ENCODE measurements at places on chromosomes 1 and 21.

- DNase-seq = no peak
These were observed 37.6 kb downstream of the MATN1 start for GRCh38 chr1:30685796-30686165.

DNA sequence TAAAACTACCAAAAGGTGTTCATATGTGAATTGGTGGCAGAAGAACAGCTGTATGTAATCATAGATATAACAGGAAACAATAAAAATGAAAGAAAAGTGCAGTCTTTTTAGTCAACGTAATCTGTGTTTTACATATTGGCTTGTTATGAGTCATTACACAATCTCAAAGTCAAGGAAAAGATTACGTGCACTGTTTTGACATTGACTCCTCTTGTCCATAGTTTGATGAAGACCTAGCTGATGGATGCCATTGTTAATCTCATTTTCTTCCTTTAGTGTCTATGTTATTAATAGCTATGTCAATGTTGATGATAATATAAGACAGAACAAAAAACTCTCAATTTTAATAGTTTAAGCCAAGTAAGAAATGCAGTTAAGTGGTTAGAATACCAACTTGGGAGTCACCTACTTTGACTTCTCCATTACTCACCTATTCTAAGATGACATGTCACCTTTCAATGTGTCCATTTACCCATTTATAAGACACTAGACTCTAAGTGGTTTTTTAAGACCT, 84.5 kb upstream of the SAMSN1 start:
- DNase-seq = no peak

DNA sequence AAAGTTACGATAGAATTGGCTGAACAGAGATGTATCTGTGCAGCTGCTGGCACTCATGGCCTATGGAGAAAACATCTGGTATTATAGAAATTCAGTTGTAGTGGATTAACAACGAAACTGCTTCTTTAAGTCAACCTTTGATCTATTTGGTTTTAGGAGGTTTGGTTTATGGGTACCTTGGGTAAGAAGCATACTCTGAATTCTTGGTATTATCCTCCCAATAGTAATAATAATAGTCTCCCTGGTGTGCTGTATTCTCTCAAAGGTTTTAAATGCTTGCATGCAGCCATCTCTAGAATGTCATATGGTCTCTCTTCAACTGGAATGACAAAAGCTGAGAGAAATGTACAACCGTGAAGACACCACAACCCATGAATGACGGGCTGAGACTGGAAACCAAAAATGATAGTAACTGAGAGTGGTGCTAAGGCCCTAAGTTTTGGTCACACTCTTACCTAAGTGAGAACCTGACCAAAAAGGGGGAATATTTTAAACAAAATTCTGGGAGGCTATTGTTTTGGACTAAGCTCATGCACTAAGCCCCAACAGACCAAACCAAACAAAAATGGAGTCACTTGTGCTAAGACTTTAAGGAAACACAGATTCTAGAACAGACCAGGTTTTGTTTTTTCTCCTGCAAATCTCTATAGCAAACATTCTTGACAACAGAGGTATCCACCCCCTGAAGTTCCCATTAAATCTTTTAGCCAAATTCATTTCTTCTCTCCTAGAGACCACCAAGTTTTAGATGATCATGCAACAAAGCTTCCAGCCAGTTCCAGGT, 17.6 kb upstream of the TMEM61 start:
- DNase-seq = no peak

- DNase-seq = no peak
These were observed 31.3 kb upstream of the JUN start for GRCh38 chr1:58815069-58815685.

- DNase-seq = no peak
These were observed 9.8 kb upstream of the FNBP1L start for GRCh38 chr1:93437976-93438605.

GRCh38 chr1:184298440-184299405, 88.1 kb upstream of the C1orf21 start:
- no peak for DNase-seq

- DNase-seq = no peak
These were observed 80.7 kb downstream of the NDUFS5 start for GRCh38 chr1:39106801-39107327.

DNA sequence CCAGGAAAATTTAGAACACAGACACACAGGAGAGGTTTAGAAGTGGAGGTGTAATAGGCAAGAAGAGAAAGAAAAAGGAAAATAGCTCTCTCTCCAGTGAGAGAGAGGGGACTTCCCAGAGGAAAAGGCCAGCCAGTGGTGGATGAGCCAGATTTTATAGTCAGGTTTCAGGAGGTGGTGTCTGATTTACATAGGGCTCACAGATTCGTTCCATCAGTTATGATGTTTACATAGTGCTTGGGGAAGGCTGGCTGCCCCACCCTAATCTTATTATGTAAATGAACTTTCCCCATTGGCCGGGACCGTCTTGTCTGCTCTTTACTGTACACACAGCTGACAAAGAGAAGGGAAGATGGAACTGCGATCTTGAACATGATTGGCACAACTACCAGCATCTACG, 797.3 kb downstream of the PLA2G4A start:
- DNase-seq = no peak

- DNase-seq = no peak
These were observed 27.8 kb downstream of the ZBTB17 start for GRCh38 chr1:15948091-15948591.

GRCh38 chr1:78334952-78335351, 155.8 kb upstream of the PTGFR start:
- DNase-seq = no peak

GRCh38 chr1:41698916-41699860, 214.7 kb upstream of the EDN2 start:
- no peak for DNase-seq

DNA sequence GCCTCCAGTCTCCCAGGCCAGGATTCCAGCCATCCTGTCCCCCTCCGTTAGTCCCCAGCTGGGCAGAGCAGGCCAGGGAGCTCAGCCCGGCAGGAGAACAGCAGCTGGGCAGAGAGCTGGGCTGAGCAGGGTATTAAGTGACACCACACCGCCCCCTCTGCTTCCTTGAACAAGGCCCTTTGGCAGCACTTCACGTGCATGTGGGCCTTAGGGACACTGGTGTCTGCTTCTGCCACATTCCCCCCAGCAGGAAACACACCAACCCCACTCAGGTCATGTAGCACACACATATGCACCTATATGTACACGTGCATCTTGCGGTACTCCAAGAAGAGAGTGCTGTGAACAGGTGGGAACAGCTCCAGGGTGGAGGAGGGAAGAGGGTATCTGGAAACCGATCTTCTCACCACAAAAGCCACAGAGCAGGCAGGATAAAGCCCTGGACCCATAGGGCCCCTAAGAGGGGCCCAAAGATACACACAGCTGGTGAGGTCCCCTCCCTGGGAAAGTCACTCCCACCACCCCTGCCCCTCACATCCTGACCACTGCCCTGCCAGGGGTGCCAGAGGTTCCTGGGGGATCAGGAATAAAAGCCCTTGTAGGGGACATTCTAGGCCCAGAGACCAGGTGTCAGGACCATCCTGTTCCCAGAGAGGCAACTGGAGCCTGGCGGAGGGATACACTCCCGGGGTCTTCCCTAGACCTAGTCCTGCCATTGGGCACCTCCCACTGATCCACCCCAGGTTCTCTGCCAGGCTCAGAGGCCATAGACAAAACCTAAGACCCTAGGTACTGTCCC, 4.5 kb downstream of the EPHA2 start:
- DNase-seq = no peak

- no peak for DNase-seq
These were observed 30.9 kb downstream of the RGS5 start for GRCh38 chr1:163171826-163172225.

DNA sequence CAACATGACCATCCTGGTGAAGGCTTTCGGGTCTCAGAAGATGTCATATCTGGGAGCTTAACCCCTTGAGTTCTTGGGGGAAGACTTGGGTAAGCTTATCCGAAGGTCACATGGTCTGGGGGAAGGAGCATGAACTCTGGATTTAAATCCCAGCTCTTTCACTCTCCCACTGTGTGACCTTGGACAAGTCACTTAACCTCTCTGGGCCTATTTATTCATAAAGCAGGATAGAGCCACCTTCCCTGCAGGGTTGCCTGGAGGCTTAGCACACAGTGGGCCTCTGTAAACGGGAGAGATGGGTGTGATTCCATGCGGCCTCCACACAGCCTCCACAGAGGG, 8.2 kb upstream of the ARHGEF10L start:
- no peak for DNase-seq

GRCh38 chr1:164765992-164766720, 207.2 kb downstream of the PBX1 start:
- DNase-seq = no peak

- no peak for DNase-seq
These were observed 6.4 kb upstream of the SMPDL3B start for GRCh38 chr1:27928216-27928954.

DNA sequence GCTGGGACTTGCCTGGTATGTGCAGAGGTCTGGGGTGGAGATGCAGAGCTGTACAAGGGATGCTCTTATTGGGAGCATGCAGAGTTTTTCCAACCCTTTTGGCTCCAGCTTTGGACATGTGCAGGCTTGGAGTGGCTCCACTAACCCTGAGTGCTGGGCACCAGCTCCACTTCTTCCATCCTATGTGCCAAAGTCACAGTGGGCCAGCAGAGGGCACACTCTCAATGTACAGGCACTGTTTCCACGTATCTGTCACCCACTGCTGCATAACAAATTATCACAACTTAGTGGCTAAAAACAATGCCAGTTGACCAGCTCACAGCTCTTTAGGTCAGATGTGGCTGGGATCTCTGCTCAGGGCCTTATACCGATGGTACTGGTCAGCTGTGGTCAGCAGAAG, 631.8 kb downstream of the AJAP1 start:
- peak; percentile 21 for DNase-seq

GRCh38 chr1:160164121-160164520, 12.7 kb downstream of the ATP1A4 start:
- no peak for DNase-seq

DNA sequence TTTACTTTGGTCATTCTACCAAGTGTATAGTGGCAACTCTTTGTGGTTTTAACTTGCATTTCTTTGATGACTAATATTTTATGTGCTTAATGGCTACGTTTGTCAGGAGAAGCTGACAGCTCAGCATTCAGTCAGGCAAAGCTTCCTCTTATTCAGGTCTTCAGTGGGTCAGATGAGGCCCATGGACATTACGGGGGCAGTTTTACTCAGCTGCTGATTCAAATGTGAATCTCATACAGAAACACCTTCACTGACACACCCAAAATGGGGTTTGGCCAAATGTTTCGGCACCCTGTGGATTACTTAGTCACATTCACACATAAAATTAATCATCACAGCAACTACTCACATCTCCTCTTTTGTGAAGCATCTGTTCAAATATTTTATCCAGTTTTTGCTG, 104.9 kb upstream of the PLD5 start:
- DNase-seq = no peak

DNA sequence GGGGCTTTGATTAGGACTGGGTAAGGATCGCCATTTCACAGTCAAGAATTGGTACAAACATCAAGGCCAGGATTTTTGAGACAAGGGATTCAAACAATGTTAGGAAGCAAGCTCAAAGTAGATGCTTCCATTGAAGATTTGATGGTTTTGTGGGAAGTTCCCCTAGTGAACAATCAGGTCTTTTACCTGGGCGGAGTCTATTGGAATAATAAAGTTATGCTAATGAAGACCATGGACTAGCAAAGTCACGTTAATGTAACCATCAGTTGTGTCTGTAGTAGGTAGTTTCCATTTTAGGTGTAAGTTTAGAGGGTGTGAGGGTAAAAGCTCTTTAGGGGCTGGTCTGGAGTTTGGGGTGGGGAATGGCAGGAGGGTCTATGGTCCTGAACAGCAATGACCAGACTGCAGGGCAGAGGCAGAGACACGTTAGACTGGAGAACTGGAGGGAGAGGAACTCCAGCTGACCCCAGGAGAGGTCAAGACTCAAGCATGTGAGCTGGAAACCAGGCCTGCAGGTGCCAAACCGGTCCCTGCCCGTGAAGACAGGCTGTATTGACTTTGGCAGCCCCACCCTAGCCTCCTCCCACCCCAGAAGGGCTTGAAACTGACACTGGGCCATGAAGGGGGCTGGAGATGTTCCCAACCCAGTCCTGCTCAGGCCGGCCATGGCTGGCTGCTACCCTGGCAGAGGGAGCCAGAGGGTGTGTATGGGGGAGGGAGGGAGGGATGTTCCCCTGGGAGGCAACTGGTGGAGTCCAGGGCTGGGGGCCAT, 36.0 kb upstream of the GPR37L1 start:
- no peak for DNase-seq

DNA sequence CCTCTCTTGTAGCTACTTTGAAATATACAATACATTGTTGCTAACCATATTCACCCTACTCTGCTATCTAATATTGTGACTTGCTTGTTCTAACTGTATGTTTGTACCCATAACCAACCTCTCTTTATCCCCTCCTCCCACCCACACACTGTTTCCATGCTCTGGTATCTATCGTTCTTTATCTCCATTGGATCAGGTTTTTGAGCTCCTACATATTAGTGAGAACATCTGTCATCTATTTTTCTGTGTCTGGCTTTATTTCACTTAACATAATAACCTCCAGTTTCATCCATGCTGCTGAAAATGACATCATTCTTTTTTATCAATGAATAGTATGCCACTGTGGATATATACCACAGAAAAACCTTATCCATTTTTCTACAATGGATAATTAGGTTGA, 1230.1 kb downstream of the PLA2G4A start:
- no peak for DNase-seq

DNA sequence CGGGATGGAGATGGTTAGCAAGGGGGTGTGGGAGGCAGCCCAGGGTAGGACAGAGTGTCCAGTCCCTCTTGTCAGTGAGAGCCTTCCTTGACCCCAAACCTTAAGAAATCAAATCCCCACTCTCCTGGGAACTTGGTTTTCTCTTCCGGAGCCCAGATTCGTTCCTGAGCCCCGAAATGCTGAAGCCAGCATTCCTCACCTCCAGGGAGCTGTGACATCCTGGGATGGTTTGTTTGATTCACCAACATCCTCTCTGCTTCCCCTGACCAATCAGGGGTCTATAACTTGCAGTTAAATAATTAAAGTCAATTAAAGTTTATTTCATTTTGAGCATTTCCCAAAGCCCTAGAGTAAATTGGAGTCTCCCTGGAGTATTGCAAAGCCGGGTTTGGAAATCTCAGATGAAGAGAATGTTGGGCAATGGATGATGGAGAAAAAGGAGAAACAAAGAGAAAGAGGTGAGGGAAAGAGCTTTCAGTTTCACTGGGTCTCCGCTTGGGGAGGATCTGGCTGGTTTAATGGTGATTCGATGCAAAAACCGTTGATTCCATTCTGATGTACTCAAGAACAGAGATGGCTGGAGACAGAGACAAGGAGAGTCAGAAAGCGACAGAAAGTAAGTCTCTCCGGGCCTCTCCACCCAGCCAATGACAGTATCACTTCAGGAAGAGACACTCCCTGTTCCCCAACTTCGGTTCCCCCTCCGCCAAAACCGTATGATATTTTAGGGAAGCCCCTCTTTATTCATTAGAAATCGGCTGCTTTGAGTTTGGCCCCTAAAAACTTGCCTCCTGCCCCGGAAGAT, 12.8 kb upstream of the ALX3 start:
- DNase-seq = no peak

GRCh38 chr1:84373436-84374141, 24.7 kb upstream of the DNASE2B start:
- no peak for DNase-seq

- DNase-seq = no peak
These were observed 1297.6 kb downstream of the BRINP3 start for GRCh38 chr1:189180057-189180456.

Measured in stimulated activated naive CD4-positive, alpha-beta T cell (primary cell).